ENCODE measurements at places on chromosomes 7 and 10.
A peak's percentile ranks its signal among the peaks of the same experiment; 100 is the strongest.

- DNase-seq: no peak
Observed at GRCh38 chr10:119518936-119519335, 23.6 kb downstream of the RGS10 start.

- no peak for DNase-seq
Observed at GRCh38 chr10:85317827-85318226, 989.4 kb downstream of the CCSER2 start.

DNA sequence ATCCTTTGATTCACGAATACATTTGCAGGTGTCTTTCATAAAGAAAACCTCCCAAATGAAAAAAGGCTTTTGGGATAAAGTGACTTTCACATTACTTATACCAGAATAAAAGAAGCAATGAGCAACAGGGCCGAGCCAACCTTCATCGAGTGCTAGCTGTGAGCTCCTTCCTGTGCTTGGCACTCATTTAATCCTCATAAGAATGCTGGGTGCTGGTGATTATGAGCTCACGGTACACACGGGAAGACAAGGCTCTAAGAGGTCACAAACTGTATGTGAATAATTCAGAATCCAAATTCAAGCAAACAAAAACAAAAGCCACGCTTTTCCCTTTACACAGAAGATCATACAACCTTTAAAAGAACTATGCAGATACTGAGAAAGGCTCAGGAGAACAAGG is 156.2 kb downstream of the COBL start:
- DNase-seq: no peak

DNA sequence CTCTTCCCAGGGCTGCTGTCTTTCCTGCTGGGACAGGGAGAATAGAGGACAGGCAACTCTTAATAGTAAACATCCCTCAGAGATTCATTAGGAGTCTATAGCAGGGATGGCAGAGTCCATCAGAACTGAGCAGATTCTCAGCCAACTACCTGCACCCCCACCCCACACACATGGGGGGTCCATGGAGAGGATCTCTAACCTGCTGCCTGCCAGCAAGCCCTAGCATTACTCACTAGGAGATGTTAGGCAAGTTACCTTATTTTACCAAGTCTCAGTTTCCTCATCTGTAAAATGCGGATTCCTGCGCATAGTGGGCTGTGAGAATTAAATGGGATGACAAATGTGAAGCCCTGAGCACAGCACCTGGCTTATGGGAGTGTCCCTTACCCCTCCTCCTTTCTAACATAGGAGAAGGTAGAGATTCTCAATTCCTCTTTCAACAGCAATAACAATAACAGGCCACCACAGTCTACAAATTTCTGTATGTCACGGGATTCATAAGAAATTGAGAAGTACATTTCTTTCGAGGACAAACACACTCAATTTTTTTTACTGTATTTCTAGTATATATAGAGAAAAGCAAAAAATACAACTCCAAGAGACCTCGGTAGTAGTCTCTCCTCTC is 23.8 kb upstream of the WDR11 start:
- no peak for DNase-seq

GRCh38 chr10:114380060-114380459 is 24.2 kb downstream of the AFAP1L2 start:
- DNase-seq: no peak

DNA sequence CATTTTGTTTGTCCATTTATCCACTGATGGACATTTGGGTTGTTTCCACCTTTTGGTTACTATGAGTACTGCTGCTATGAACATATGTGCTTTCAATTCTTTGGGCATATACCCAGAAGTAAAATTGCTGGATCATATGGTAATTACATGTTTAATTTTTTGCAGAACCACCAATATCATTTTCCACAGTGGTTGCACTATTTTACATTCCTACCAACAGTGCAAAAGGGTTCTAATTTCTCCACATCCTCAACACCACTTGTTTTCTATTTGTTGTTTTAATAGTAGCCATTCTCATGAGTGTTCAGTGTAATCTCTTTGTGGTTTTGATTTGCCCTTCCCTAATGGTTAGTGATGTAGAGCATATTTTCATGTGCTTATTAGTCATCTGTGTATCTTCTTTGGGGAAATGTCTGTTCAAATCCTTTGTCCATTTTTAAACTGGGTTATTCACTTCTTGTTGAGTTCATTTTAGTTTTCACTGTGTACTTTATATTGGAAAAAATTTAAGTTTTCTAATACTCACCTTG is 101.9 kb downstream of the HIBADH start:
- DNase-seq: no peak

DNA sequence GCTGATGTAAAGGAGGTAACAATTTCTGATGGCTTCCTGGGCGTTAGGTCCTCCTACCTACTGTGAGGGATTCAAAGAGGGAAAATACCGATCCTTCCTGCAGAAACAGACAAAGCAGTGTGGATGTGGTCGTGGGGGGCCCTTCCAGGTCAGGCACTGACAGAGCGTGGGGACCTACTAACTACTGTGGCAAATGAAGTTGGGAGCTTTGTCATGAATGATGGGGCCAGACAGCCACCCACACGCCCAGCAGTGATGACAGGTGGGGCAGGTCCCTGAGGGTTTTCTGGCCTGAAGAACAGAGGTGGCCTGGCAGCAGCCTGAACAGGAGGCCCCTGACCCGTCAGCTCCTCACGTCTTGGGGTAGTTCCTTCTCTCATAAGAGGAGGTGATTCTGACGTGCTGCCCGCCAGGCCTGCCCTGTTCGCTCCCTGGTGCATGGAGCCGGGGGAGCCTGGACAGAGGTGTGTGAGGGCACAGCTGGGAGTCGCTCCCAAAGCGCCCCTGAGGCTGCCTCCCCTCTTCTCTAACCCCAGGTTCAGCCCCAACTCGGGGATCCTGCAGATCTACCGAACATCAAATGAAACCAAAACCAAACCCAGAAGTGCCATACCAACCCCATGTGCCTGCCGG is 4.2 kb downstream of the ATP6V0E2 start:
- DNase-seq: no peak

- DNase-seq: no peak
Observed at GRCh38 chr7:1707756-1708595, 37.9 kb downstream of the ELFN1 start.

DNA sequence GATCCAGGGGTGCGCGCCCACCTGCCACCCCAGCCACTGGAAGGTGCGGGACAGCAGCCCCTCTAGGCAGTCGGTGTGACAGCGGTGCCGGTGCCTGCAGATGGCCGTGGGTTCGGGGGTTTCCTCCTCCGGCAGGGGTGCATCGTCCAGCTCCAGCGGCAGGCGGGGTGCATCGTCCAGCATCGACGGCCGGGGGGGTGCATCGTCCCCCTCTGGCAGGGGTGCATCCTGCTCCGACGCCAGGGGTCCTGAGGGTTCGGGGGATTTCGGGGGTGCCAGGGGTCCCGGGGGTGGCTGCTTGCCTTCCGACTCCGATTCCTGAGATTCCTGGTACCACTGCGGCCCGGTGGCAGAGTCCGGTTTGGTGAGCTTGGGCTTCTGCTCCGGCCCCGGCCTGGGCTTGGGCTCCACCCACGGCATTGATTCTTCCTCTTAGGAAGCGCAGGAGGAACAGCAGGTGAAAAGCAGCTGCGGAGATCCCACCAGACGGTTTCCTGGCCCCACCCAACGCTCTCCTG is 90.2 kb upstream of the RAB18 start:
- no peak for DNase-seq

- DNase-seq: no peak
Observed at GRCh38 chr10:90394311-90394710, 463.5 kb downstream of the HTR7 start.

GRCh38 chr7:57425239-57425944 is 24.6 kb upstream of the ZNF716 start:
- DNase-seq: no peak

DNA sequence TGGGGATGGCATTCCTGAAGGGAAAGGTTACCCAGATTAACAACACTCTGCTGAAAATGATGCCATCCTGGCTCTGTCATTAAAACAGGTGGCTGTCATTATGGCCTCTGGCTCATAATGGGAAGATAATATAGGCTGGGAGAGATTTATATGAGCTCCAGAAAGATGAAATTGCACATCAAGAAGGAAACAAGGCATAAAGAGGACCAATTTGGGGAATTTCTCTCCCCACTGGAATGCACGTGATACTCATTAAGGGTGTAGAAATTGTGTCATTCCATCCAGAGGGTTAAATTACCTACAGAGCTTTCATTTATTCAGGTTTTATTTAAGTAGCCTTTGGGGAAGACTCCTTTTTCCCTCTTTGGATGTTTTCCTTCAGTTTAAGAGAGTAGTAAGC is 71.6 kb upstream of the CELF2 start:
- DNase-seq: no peak

- peak; percentile 30 for DNase-seq
Observed at GRCh38 chr7:1664711-1665548, 5.1 kb upstream of the ELFN1 start.

- no peak for DNase-seq
Observed at GRCh38 chr10:68668231-68668630, 52.8 kb upstream of the CCAR1 start.

DNA sequence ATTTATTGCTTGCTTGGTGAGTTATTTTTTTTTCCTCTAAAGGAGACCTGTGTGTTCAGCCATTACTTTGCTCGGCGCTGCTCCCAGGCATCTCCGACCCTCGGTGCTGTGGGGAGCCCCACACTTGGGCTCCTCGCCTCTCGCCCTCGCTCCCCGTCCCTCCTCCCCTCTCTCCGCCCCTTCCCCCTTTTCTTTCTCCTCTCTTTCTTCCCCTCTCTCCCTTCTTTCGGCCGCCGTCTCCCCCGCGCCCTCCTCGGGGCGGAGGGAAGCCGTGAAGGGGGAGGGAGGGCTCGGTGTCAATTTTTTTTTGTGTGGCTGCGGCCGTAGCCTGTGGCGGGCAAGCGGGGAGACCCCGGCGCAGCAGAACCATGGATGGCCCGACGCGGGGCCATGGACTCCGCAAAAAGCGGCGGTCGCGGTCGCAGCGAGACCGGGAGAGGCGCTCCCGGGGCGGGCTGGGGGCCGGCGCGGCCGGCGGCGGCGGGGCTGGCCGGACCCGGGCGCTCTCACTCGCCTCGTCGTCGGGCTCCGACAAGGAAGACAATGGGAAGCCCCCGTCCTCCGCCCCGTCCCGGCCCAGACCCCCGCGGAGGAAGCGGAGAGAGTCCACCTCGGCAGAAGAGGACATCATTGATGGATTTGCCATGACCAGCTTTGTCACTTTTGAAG is 1.1 kb downstream of the AUTS2 start:
- no peak for DNase-seq

DNA sequence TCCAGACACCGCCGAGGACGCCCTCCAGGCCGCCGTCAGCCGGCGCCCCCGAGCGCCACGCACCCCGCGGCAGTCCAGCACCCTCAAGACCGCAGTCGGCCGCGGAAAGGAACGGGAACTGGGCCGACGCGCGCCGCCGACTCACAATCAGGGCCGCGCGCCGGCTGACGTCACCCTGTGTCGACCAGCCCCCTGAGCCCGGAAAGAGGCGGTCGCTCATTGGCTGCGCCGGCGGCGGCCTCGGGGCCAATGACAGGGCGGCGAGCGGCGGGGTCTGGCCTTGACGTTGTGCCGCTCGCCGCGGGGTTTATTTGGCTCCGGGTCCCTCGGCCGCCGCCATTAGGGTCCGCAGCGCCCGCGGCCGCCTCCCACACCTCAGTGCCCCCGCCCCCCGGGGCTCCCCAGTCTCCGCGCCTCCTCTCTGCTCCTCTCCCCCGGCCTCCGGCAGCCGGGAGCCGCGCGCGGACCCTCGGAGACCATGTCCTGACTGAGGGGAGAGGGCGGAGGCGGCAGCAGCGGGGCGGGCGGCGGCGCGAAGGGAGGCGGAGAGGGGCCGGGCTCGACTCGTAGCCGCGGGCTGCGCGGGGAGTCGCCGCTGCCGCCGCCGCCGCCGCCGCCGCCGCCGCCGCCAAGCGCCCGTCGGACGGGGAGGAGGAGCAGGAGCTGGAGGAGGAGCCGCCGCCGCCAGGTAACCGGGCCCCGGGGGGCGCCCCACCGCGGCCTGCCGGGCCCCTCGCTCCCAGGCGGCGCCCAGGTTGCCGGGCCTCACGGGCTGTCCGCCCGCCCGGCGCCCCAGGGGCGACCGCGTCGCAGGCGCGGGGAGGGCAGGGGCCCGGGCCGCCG is 25.1 kb upstream of the ZRANB1 start:
- DNase-seq: peak; percentile 96

GRCh38 chr7:27191161-27191731 is 6.2 kb upstream of the HOXA11 start:
- no peak for DNase-seq

DNA sequence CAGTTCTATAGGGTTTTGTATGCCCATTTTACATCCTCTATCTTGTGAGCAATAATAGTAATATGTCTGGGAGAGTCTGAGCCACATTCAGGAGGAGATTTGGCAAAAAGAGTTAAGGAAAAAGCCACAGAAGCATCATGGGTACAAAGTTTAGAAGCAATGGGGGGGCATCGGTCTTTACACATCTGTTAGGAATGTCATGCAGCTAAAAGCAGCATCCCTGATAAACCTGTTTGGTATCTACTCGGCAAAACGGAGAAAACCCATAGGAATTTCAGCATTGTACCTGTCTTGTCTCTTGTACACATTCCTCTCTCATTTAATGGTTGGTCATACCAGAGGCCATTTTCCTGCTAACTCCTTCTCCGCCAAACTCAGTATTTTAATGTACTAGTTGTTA is 12.5 kb upstream of the HERPUD2 start:
- DNase-seq: no peak

DNA sequence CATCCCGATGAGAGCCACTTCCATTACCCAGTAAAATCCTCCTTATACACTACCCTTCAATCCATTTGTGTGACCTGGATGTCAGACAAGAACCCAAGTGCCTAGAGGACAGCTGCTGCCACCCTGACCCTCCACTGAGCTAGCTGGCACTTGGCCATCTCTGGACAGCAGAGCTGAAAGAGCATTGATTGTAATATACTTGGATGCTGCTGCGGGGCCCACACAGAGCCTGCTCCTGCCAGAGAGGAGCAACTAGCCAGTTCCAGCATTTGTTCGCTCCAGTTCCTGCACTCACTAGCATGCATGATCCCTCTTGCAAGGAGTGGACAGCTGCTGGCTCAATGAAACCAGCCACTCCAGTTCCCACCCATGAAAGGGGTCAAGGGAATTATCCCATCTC is 8.4 kb upstream of the TMEM254 start:
- no peak for DNase-seq
